ENCODE measurements at places on chromosomes 3 and 15.
A peak's percentile ranks its signal among the peaks of the same experiment; 100 is the strongest.

GRCh38 chr3:14179114-14179465 lies 473 bp downstream of the LSM3 start:
- no peak for DNase-seq

- DNase-seq, result peak; percentile 55
Measured at GRCh38 chr3:138092023-138092422, 23.4 kb downstream of the DZIP1L start.

DNA sequence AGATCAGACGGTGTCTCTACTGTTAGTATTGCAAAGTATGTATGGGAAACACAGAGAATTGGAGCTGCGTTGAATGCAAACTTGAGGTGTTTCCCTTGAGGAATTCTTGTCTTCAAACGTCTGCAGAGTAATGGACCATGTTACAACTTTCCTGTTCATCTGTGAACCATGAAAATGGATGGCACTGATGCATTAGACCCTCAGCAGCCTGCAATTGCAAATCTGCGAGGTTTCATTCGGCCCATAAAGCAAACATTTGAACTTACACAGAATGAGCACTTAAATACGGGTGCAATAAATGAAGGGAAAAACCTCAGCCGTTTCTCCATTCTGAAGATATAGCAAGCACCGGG lies 49.7 kb downstream of the LRRN1 start:
- no peak for DNase-seq

- DNase-seq, result no peak
Measured at GRCh38 chr3:132001999-132002398, 32.8 kb downstream of the CPNE4 start.

DNA sequence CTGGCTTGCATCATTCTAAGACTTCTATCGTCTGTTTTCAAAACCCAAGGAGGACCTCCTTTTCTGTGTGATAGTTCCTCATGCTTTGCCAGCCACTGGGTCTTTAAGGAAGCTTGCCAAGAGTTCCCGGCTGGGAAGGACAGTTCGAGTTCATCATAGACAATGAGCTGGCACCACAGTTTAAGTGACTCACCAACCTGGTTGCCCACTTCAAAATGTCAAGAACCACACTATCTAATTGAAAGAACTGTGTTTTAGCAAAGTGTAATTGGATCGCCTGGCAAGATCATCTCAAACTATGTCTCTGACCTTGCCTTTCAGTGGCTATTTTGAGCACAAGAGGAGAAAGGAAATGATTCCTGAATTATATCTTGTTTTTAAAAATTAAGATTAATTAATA lies 27.9 kb downstream of the SOX2 start:
- no peak for DNase-seq

GRCh38 chr15:52680041-52680391 lies 828 bp upstream of the ATOSA start:
- peak; percentile 21 for DNase-seq

DNA sequence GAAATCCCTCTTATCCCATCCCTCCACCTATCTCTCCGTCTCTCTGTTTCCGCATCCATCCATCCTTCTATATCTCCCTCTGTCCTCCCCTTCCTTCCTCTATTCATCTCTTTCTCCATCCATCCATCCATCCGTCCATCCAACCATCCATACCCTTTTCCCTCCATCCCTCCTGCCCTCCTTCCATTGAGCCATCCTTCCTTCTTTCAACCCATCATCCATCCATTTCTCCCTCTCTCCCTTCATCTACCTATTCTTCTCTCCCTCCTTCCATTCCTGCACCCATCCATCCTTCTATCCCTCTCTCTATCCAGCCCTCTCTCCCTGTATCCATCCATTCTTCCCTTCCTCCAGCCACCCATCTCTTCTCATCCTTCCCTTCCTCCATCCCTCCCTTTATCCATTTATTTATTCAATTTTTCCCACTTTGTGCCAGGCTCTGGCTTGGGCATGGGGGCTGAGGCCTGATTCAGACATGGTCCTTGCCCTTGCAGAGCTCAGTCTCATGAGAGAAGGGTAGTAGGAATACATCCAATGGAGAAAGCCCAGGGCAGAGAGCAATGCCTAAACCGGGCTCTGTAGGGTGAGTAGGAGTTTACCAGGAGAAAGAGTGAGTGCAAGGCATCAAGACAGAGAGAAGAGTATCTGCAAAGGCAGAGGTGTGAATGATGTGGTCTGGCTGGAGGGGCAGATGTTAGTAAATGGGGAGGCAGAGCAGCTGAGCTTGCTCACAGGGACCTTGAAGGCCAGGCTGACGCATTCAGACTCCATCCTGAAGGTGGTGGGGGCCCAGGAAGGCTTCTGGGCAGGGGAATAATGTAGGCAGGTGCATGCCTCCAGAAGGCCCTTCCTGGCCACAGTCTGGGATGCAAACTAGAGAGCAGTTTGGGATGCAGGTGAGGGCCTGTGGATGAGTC lies 19.5 kb upstream of the FBLN2 start:
- no peak for DNase-seq

DNA sequence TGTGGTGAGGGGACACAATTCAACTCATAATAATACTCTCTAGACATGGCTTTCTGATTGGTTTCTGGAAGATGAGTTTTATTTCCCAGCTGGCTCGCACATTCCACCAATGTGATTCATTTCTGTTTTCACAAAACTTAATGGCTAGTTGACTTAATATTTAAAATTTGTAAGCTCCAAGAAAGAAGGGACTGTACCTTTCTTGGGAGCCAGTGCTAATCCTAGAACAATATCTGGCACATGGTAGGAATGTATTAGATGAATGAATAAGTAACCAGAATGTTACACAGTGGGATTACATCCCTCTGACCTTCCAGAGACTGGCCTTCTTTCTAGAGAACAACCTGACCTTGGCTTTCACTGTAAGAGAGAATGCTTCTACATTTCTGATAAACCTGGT lies 262.8 kb downstream of the RORA start:
- peak; percentile 72 for DNase-seq
